Muscle of back (tissue), 13 donors: ENCODE measurements at places on chromosomes 6 and 20. TPM values are rescaled to one million over a fixed set of nuclear protein-coding genes. Genes with fewer than 3 reads are reported as not detected.

Gene LAMA4
- polyA plus RNA-seq = 150 TPM

Gene KCNK16
- polyA plus RNA-seq = not detected

Gene APCDD1L
- polyA plus RNA-seq = 6.6 TPM

Gene SLC22A7
- not detected for polyA plus RNA-seq

Gene RSPO4
- polyA plus RNA-seq = 0.18 TPM

Gene UBR2
- 13.1 TPM for polyA plus RNA-seq

Gene ACSS1
- polyA plus RNA-seq = 16.3 TPM

Gene PANK2
- 28.6 TPM for polyA plus RNA-seq

GRCh38 chr6:1423578-1423977 is 34.2 kb downstream of the FOXF2 start:
- no peak for DNase-seq

DNA sequence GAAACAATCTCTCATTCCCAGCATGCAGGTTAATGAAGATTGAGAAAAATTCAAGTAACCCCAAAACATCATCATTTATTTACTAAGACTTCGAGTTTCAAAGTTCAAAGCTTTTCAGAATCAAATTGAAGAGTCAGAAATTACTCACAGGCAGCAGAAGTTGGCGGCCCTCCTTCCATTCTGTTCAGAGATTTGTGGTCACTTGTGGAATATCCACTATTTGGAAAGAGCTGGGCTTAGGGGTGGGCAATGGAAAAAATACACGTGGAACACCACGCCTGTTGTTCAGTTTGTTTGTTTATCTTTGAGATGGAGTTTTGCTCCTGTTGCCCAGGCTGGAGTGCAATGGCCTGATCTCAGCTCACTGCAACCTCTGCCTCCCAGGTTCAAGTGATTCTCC is 108.6 kb upstream of the NAA20 start:
- no peak for DNase-seq

GRCh38 chr6:1052262-1052661 is 259.6 kb upstream of the FOXQ1 start:
- DNase-seq = no peak

GRCh38 chr6:30295837-30296236 is 30.9 kb upstream of the TRIM39 start:
- no peak for DNase-seq

DNA sequence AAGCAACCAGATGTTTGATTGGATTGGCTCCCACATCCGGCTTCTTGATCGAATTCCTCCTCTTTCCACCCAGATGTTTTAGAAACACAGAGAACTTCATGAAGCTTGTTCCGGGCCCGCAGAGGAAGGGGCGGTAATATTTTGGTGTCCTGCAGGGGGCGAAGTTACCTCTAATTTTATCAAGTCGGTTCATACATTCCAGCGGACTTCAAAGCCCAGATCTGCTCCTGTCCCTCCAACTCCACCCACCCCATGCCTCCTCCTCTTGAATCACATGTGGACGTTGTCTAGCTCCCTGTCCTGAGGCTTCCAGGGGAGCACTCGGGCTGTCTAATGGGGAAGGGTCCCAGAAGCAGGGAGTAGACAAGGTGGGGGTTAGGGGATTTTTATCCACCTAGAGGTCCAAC is 2.9 kb upstream of the BMP6 start:
- DNase-seq = peak; percentile 83

DNA sequence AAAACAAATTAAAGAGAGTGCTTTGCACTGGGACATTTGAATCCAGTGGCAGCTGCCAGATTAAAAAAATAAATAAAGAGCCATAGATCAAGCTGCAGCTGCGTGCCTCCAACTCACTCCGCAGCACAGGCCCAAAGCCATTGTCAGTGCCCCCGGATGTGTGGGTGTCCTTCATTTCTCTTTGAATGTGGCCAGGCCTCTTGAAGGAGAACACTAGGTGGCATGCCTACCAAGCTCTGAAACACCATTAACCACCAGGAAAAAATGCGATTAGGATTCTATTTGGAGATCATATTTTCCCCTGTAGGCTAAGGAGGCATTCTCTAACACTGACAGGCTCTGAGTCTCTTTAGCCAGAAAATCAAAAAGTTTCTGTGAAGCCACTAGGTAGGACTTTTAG is 549.8 kb downstream of the PRKN start:
- DNase-seq = peak; percentile 30

DNA sequence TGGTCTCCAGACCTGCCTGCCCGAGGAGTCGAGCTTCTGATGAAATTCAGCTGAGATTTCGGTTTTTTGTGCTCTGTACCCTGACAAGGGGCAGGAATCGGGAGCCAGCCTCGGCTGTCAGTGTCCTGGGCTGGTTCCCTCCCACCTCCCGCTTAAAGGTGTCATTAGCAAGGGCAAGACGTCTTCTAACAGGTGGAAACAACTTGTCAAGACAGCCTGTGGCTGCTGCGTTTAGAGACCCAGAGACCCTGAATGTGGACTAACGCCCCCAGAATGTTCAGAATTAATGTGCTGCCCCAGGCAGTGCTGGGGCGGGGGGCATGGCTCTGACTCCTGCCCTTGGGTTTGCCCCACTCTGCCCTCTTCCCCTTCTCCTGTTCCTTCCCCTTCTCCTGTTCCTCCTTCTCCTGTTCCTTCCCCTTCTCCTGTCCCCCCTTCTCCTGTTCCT is 69.7 kb downstream of the PHACTR3 start:
- no peak for DNase-seq

- no peak for DNase-seq
Observed at GRCh38 chr20:36043441-36043840, 75.1 kb downstream of the CNBD2 start.

DNA sequence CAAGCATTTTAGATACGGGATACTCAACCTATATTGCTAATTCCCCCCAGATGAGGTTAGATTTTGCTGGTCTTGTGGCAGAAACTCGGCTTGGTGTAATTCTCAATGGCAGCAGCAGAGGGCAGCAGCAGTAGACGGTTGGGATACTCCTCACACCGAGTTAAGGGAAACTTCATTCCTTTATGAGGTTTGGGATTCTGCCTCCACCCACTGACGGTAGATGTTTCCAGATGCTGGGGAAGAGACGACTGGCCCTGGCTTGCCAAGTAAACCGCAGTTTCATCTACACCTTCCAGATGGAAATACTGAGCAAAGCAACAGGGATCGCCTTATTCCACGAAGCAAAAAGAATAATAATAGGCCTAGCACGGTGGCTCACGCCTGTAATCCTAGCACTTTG is 8.2 kb upstream of the TBC1D7 start:
- DNase-seq = peak; percentile 86

GRCh38 chr6:53710788-53711187 is 45.2 kb upstream of the KLHL31 start:
- no peak for DNase-seq

GRCh38 chr6:43990275-43990626 is 137.0 kb downstream of the MRPL14 start:
- DNase-seq = peak; percentile 73

GRCh38 chr6:10999994-11000393 is 44.1 kb downstream of the ELOVL2 start:
- DNase-seq = peak; percentile 30

- no peak for DNase-seq
Observed at GRCh38 chr6:122484760-122485159, 13.2 kb upstream of the SERINC1 start.

- DNase-seq = peak; percentile 49
Observed at GRCh38 chr6:81172056-81172740, 580.3 kb downstream of the TENT5A start.
